Neural crest cell (in vitro differentiated cells): ENCODE measurements at places on chromosomes 16 and 17.

DNA sequence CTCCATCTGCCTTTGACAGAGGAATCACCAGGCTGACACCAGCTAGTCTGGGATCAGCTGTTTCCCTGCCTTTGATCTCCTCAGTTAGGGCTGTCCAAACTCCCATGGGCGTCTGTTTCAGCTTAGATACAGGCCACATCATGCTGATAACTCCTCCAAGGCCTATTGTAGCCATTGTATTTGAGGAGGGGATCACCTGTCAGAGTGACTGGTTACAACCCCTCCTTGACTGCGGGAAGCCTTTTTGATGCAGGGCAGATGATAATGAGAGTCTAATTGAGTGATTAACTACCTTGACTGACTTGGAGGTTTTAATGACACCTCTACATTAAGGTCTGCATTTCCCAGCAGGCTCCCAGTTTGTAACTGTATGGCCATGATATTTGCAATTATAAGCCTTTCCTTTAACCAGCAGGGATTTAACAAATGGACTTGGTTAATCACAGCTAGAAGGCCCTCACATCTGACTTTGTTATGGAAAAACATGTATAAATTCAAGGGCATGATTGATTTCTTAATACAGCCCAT, 863.5 kb downstream of the KCNJ2 start:
- DNase-seq, result peak; percentile 10

- DNase-seq, result no peak
Observed at GRCh38 chr16:79914961-79915720, 314.6 kb upstream of the MAF start.

- DNase-seq, result no peak
Observed at GRCh38 chr16:78704416-78704815, 605.0 kb downstream of the WWOX start.

GRCh38 chr16:15592324-15592723, 50.6 kb downstream of the MARF1 start:
- DNase-seq, result no peak

DNA sequence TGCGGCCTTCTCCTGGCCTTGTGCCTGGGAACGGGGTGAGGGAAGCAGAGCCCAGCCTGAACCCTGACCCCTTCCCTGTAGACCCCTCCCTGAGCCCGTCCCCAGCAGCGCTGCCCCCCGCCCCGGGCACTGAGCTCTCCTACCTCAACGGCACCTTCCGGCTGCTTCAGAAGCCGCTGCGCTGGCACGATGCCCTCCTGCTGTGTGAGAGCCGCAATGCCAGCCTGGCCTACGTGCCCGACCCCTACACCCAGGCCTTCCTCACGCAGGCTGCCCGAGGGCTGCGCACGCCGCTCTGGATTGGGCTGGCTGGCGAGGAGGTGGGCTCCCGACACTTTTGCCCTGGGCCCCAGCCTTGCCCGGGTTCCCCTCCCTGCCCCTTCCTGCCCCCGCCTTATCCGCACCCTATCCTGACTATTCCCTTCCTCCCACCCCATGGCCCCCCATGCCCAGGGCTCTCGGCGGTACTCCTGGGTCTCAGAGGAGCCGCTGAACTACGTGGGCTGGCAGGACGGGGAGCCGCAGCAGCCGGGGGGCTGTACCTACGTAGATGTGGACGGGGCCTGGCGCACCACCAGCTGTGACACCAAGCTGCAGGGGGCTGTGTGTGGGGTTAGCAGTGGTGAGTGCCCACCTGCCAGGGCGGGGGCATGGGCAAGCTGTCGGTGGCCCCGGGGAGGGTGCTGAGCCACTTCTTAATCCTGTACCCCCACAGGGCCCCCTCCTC, 62.1 kb downstream of the MRC2 start:
- DNase-seq, result no peak

DNA sequence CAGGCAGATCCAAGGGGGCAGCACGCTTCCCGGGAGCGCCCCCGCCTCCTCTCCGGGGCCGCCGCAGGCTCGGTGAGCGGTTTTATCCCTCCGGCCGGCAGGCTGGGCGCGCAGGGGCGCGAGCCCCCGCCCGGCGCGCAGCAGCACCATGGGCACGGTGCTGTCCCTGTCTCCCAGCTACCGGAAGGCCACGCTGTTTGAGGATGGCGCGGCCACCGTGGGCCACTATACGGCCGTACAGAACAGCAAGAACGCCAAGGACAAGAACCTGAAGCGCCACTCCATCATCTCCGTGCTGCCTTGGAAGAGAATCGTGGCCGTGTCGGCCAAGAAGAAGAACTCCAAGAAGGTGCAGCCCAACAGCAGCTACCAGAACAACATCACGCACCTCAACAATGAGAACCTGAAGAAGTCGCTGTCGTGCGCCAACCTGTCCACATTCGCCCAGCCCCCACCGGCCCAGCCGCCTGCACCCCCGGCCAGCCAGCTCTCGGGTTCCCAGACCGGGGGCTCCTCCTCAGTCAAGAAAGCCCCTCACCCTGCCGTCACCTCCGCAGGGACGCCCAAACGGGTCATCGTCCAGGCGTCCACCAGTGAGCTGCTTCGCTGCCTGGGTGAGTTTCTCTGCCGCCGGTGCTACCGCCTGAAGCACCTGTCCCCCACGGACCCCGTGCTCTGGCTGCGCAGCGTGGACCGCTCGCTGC, 832 bp downstream of the CDK5R1 start:
- no peak for DNase-seq

GRCh38 chr17:80931421-80932265, 60.0 kb upstream of the CHMP6 start:
- no peak for DNase-seq

DNA sequence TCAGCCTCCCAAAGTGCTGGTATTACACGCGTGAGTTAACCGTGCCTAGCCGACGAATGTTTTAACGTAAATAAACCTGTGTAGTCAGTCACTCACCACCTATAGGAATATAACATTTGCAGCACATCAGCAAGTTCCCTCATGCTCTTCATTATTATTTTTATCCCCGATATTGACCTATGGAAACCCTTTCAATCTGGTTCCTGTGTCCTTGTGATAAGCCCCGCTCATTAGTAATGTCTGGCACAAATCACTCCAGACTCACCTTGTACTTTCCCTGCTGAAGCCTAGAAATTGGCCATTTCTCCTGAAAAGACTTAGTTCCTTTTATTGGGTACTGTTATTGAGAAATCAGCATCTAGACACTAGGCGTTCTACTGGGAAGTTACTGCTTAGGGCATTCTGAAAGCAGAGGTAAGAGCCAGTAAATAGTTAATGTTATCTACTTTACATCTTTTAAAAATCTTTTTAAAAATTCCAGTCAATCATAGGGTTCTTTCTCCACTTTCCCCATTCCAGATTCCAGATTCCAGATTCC, 1.5 kb upstream of the PHKG2 start:
- no peak for DNase-seq

- DNase-seq, result no peak
Observed at GRCh38 chr16:46747777-46748651, at the start of gene MYLK3. MYLK3 (minus strand) TSS chr16:46748344; CDS start chr16:46748193, 151 bp downstream.
